ENCODE measurements at places on chromosomes 1 and 21. TPM values are rescaled to one million over a fixed set of nuclear protein-coding genes. Genes with fewer than 3 reads are reported as not detected.

The CCDC30 gene
- polyA plus RNA-seq: 0.31 TPM

The DTL gene
- polyA plus RNA-seq: 0.24 TPM

The FAM177B gene
- polyA plus RNA-seq: 0.10 TPM

The LHX8 gene
- polyA plus RNA-seq: not detected

The NBL1 gene
- polyA plus RNA-seq: 11.3 TPM

The AIM2 gene
- 0.13 TPM for polyA plus RNA-seq

The BEND5 gene
- 2.8 TPM for polyA plus RNA-seq

The FAM163A gene
- polyA plus RNA-seq: 0.06 TPM

The BGLAP gene
- polyA plus RNA-seq: 2.8 TPM

The B3GALT5 gene
- 1.0 TPM for polyA plus RNA-seq

The SV2A gene
- 0.45 TPM for polyA plus RNA-seq

The SMPDL3B gene
- polyA plus RNA-seq: 20.3 TPM

The MROH9 gene
- not detected for polyA plus RNA-seq

The MCOLN2 gene
- 0.38 TPM for polyA plus RNA-seq

The ARHGAP30 gene
- polyA plus RNA-seq: 9.8 TPM

The RGS7 gene
- polyA plus RNA-seq: not detected

The S100A1 gene
- polyA plus RNA-seq: 6.7 TPM

The CR2 gene
- polyA plus RNA-seq: not detected

The PUM1 gene
- 14.3 TPM for polyA plus RNA-seq

The TNFRSF4 gene
- 13.9 TPM for polyA plus RNA-seq

The DNMT3L gene
- polyA plus RNA-seq: not detected

The KCNJ6 gene
- under 0.01 TPM for polyA plus RNA-seq

The FAM78B gene
- polyA plus RNA-seq: 1.2 TPM

The DYNLT5 gene
- polyA plus RNA-seq: 0.83 TPM

The ATP5PB gene
- 252 TPM for polyA plus RNA-seq

The THEM5 gene
- not detected for polyA plus RNA-seq

The GJA4 gene
- 5.9 TPM for polyA plus RNA-seq

The FGGY gene
- polyA plus RNA-seq: 6.3 TPM

The TNFRSF9 gene
- 0.21 TPM for polyA plus RNA-seq

The RBP7 gene
- 139 TPM for polyA plus RNA-seq

The AGO4 gene
- 8.5 TPM for polyA plus RNA-seq

The AKT3 gene
- 27.2 TPM for polyA plus RNA-seq

The GJA8 gene
- polyA plus RNA-seq: not detected

The SLFNL1 gene
- 0.07 TPM for polyA plus RNA-seq

The TSPAN1 gene
- 7.0 TPM for polyA plus RNA-seq

The NKAIN1 gene
- polyA plus RNA-seq: 0.11 TPM

The MSH4 gene
- 0.11 TPM for polyA plus RNA-seq

The KIF26B gene
- 0.56 TPM for polyA plus RNA-seq

The C1orf141 gene
- polyA plus RNA-seq: not detected

The NUP210L gene
- polyA plus RNA-seq: not detected

The NMNAT2 gene
- 1.9 TPM for polyA plus RNA-seq

The GJA9 gene
- polyA plus RNA-seq: not detected

The OLIG2 gene
- not detected for polyA plus RNA-seq

The EFHD2 gene
- polyA plus RNA-seq: 45.1 TPM
